ENCODE measurements at places on chromosomes 6 and 20.

GRCh38 chr20:59977086-59977485 is 18.9 kb downstream of the CDH26 start:
- no peak for DNase-seq

DNA sequence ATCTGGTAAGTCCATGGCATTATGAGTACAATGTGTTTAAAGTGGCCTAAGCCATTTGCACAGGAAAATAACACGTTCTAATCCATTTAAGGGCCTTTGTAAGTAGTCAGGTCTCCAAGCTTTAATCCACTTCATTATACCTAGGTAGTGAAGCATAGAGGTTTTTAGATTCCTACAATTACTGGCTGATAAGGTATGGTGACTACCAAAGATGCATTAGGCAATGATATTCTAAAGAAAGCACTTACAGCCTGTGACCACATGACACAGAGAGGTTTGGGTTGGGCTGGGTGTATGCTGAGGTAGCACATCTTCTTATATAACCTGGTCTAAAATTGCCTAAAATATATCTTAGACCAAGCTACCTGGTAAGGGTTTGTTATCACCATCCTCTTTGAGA is 504.4 kb downstream of the TFAP2B start:
- no peak for DNase-seq

DNA sequence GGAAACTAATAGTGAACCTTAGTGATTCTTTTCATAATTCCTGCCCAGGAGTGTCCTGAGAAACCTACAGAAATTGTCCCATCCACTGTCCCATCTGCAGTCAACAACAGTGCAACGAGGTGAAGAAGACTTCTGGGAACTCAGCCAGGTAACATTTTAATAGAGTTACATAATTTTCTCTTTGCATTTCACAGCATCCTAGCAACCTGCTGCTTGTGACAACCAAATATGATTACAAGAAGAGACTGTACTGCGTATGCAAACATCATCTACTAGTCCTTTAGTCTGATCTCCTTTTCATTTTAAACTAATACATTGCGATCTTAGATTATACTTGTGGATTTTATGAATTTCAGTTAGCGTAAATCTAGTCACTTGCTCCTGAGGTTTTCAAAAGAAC is 951.6 kb downstream of the TFAP2A start:
- DNase-seq = no peak

DNA sequence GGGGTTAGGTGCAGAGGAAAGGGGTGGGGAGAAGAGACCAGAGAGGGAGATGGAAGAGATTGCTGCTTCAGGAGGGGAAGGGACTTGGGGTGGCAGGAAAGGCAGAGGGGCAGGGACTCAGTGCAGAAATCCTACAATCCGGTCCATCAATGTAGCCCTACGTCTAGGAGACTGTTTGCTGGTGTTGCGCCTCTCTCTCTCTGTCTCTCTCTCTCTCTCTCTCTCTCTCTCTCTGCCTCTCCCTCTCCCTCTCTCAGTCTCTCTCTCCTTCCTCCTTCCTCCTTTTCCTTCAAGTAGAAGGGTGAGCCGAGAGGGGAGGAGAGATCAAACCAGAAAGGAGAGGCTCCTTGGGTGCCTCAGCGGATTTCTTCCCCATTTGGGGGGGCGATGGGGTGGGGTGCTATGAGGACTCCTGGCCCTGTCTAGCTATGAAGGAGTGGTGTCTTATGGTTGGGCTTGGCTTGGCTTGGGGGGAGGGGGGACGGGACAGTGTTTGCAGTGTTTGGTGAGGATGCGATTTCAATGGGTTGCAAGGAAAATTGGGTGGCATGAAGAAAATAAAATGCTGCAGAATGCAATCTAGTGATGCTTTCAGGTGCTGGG is 181.2 kb downstream of the TBXT start:
- DNase-seq = no peak

GRCh38 chr6:125058546-125058945 is 95.0 kb upstream of the TPD52L1 start:
- DNase-seq = no peak

GRCh38 chr6:43203029-43203717 is 21.2 kb downstream of the CUL9 start:
- DNase-seq = no peak

DNA sequence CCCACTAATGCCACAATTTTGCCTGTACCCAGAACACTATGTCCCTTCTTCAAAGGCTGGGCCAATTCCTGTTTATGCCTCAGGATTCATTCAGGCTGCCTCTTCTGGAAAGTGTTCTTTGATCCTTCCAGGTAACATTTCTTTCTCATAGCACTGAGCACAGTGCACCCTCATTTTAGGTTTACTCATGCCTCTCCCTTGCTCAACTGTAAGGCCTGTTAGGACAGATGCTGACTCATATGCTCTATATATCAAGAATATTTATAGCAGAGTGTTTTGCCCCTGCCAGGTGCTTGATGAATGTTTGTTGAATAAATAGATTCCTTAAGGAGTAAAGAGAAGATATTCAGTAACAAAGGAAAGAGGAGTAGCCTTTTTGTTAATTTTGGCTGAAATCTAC is 263.9 kb downstream of the PHF3 start:
- DNase-seq = no peak

DNA sequence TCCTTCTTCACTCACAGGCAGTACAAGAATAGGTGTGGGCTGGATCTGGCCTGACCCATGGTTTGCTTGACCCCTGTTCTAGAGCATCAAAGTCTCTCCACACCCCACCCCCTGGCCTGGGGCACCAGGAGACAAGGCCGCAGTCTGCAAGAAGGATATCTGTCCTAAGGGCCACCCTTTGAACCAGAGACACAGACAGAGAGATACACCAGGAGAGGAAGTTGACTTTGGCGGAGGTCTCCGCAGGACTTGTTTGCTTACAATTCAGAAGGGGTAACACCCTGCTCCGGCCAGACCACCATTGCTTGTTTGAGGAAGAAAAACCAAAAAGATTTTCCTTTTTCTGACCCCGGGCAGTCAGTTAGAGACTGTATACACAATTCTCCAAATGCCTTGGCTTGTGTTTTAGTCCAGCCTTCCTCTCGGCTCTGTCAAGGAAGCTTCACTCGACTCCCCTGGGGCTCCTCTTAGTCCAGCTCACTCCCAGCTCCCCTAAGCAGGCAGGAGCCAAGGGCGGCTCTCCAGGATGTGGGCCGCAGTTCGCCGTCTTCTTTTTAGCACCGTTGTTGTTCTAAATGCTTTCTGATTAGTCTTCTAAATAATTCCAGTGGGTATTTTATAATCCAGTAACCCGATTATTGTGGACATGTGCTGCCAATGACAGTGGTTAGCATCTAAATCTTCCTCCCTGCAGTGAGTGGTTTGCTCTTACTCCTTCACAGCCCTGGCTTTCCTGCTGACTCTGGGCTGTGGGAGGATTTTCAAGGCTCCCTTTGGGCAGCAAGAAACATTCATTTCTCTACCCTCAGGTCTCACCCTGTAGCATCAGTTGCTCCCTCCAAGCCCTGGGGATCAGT is 58.6 kb upstream of the MRPS10 start:
- DNase-seq = no peak

DNA sequence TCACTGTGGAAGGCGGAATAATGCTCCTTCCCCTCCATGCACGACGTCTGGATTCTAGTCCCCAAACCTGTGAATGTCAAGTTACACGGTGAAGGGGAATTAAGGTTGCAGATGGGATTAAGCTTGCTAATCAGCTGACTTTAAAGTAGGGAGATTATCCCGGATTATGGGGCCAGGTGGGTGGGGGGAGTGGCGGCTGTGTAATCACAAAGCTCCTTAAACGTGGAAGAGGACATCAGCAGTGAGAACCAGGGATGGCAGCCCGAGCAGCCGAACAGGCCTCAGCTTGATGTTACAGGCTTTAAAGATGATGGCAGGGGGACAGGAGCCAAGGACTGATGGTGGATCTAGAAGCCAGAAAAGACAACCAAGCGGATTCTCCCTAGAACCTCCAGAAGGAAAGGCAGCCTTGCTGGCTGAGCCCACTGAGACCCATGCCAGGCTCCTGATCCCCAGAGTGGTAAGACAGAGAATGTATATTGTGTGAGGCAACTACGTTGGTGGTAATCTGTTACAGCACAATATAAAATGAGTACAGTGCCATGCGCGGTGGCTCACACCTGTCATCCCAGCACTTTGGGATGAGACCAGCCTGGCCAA is 117.5 kb downstream of the SCML4 start:
- DNase-seq = no peak

- no peak for DNase-seq
These were observed 546.9 kb downstream of the TFAP2B start for GRCh38 chr6:51365566-51365965.

DNA sequence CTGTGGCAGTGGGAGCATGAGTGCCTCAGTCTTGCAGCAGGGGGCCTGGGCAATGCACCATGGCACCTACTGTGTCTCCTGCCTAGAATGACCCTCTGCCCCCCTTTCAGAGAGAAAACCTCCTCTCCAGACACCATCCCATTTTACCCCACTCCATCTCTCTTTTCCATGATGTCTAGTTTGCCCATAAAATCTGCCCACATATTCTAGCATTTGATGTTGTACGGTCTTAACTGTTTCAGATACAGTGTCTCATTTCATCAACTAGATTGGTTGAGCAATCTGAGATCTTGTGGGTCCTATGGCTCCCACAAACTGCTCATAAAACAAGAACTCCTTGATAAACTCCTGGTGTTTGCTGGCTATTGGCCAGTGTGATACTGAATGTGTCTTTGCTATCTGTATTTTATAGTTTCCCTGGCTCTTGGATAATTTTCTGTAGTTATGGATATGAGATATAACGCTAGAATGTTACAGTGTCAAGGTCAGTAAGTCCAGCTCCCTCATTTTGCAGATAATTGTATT is 8.1 kb downstream of the PNPLA1 start:
- DNase-seq = no peak

DNA sequence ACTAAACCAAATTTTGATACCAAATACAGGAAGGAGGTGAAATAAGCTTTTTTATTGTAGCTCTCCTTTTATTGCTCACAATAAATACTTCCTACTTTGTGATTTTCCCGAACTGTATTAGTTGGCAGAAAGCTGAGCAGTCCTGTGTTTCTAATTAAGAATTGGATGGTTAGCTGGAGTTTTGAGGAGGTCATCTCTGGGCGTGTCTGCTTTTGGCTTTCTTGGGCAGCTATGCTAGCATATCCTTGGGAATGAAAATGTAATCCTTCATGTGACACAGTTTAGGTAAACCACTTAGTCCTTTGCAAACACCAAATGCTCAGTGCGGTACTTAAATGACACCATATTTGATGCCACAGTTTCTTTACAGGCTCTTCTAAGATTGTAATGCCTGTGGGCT is 67.5 kb downstream of the MTHFD1L start:
- DNase-seq = no peak

DNA sequence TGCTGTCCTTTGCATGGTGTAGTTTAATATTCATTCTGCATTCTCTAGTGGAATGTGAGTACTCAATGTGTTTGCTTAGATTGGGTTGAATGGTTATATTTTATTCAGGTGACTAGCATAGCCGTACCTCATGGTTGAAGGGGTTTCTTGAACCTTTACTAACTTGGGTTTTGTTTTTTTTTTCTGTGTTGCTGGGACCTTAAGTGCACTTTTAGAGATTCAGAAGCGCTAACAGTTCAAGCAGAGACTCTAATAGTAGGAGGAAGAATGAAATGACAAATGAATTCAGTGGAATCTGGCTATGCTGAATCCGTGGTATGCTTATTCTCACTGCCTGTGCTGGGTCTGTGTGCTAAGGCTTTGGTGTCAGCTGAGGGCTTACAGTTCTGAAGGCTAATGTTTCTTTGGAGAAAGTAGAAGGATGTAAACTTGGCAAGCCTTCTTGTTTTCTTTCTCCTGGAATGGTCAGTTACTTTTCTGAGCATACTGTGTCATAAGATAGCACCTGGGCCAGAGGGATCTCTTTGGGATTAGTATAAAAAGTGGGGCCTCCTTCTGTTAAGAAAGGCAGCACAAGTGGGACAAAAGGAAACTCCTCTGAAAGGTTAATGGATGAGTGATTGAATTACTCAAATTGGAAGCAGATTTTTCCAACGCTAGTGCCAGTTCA is 28.7 kb downstream of the RNF144B start:
- DNase-seq = no peak

- DNase-seq = no peak
These were observed 67.1 kb upstream of the KCNQ5 start for GRCh38 chr6:72554761-72555221.

DNA sequence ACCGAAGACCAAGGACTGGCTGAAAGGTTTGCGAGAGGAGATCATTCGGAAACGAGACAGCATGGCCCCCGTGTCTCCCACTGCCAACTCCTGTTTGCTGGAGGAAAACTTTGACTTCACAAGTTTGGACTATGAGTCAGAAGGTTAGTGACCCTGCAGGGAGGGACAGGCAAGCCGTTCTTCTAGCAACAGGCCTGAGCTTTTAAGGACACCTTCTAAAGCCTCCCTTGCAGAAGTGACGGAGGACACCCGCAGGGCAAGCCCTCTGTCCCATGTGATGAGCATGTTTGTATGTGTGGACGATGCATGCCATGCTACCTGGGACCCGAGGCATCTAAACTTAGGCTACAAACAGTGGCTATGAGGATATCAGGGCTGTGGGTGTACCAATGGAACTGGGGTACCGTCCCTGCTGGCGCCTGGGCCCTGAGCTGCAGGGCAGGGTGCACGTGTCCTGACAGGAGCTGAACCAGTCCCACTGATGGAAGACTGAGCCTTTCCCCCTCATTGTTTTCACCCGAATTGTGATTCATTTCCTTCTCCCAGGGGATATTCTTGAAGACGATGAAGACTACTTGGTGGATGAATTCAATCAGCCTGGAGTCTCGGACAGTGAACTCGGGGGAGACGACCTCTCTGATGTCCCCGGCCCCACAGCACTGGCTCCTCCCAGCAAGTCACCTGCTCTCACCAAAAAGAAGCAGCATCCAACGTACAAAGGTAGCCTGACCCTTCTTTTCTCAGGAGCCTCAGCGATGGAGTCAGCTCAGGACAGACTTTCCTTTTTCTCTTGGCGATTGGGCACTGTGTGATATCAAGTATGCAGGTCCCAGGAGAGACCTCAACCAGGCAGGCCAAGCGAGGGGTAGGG is 84.4 kb downstream of the SERAC1 start:
- DNase-seq = no peak

- no peak for DNase-seq
These were observed 321.2 kb upstream of the MAP3K7 start for GRCh38 chr6:90907931-90908655.

GRCh38 chr6:120122401-120122800 is 772.8 kb upstream of the MAN1A1 start:
- no peak for DNase-seq

- no peak for DNase-seq
These were observed 33.8 kb downstream of the HDDC2 start for GRCh38 chr6:125267806-125268523.

- DNase-seq = no peak
These were observed 249.8 kb downstream of the GMDS start for GRCh38 chr6:1995636-1996035.

GRCh38 chr20:57408131-57408530 is 16.9 kb downstream of the RBM38 start:
- DNase-seq = no peak
